ENCODE measurements at places on chromosomes 7 and 10.
A peak's percentile ranks its signal among the peaks of the same experiment; 100 is the strongest.

GRCh38 chr10:84499846-84500245 lies 171.5 kb downstream of the CCSER2 start:
- DNase-seq: no peak

DNA sequence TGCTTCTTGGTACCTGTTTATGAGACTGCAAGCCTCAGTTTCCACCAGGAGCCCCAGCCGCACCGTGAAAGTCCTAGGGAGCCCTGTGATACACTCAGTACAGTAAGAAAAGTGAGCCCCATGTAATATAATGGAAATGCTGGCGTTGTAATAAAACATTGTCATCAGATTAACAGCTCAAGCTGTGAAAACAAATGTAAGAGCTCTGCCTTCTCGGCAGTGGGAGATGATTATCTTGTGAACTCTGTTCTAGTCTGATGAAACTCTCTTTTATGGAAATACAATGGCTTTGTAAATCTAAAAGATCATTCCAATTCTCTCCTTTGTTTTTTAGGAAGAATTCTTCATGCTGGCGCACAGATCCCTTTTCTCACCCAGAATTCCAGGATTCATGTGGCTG lies 299.9 kb downstream of the ABCA13 start:
- DNase-seq: no peak

GRCh38 chr7:4205828-4206227 lies 476.3 kb upstream of the FOXK1 start:
- DNase-seq: no peak

GRCh38 chr7:149604521-149604920 lies 106.9 kb upstream of the ZNF746 start:
- no peak for DNase-seq

GRCh38 chr7:115924411-115924810 lies 106.2 kb downstream of the TFEC start:
- DNase-seq: no peak

DNA sequence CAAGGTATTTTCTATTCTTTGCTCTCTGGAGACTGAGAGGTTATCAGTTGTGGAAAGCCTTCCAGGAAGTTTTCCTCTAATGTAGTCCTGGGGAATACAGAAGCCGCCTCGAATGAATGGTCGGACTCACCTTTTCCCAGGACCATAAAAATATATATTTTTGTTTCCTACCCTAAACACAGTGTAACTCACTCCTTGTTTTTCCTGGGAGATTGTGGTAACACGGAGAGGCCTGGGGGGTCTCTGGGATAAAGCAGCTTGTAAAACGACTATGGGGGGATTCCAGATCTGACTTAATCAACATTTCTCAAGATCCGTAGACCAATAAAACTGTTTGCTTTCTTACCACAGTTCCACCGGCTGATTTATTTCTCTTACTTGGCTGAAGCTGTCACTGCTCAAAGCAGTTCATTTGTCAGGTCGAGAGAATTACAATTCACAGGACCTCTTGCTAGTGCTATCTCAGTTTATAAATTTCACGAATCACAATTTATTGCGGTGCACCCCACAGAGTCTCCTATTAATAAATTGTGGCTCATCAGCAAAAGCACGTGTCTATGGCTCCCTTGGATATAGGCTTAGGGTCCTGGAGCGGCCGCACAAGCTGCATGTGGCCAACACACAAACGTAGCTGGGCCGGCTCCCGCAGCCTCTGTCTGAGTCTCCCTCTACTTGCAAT lies 176.3 kb upstream of the BMPER start:
- DNase-seq: no peak

DNA sequence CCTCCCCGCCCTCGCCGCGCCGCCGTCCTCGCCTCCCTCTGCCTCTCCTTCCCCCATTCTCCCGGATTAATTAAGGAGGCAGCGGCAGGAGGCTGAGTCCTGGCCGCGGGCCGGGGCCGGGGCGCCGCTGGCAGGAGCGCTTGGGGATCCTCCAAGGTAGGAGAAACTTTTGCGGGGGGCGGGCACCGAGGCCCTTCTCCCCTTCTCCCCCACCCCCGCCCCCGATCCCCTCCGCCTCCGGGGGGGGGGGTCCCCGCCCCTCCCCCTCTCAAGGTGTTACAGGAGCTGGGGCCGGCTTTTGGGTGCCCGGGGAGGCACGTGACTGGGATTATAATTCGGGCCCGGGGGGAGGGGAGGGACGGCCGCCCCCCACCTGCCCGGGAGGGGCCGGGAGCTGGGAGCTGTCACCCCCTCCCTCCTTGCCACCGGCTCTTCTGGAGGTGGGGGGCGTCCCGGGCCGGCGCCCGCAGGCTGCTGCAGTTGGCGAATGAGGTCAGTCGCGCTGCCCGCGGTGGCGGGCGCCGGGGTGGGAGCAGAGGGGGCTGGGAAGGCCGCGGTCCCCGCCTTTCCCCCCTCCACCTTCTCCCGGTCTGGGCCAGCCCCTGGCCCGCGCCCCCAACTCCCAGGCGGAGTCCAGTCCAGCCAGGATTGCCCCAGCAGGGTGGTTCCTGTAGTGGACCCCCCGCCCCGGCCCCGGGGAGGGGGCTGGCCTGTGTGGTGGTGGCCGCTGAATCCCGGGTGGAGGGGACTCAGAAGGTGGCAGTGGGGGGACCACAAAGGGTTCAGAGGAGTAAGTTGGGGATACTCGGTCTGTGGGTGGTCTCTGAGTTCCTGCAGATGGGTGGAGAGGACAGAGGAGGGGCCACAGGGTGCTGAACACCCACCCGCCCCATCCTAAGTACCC lies 567 bp downstream of the GTF2IRD1 start:
- no peak for DNase-seq

- DNase-seq: no peak
Observed at GRCh38 chr7:130903358-130903974, 169.5 kb upstream of the KLF14 start.

GRCh38 chr7:146249272-146249671 lies 132.7 kb downstream of the CNTNAP2 start:
- DNase-seq: no peak

- no peak for DNase-seq
Observed at GRCh38 chr10:126732308-126732707, 61.8 kb upstream of the C10orf90 start.

GRCh38 chr7:114879554-114879953 lies 42.3 kb upstream of the MDFIC start:
- no peak for DNase-seq

- DNase-seq: no peak
Observed at GRCh38 chr7:42548816-42549611, 312.0 kb upstream of the GLI3 start.

GRCh38 chr7:83001362-83002040 lies 161.2 kb downstream of the PCLO start:
- no peak for DNase-seq

DNA sequence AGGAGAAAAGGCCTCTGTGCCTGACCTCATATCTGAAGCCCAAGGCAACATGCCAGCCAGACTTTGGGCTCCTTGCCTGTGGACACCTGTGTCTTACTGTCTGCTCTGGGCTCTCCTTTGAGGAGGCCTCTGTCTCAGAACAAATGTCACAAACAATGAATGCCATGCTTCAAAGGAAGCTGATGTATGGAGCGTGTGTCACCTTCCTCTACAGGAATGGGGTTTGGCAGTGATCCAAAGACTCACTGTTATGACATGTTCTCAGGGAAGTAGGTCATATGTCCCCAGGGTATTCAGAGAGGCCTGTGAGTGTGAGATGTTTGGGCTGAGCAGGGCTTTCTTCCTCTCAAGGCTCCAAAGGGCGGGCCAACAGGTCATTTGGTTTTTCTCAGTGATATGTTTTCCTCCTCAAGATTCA lies 38.4 kb downstream of the PTPRE start:
- DNase-seq: no peak

- no peak for DNase-seq
Observed at GRCh38 chr10:110612087-110612486, 32.0 kb upstream of the RBM20 start.

DNA sequence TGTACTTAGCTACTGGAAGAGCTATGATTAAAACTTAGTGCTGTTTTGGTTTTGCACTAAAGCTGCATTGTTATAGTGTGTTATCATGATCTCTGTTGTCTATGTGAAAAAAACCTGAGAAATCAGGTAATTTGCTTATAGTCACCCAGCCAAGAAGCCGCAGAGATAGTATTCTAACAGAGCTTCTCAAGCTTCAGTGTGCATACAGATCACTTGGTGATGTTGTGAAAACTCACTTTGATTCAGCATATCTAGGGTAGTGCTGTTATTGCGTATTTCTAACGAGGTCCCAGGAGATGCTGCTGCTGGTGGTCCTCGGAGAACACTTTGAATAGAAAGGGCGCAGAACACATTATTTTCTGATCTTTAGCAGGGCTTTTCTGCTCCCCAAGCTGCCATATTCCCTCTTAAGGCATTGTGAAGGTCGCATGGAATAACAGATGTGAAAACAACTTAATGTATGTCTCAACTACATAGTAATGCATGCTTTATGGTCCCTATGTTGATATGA lies 68.4 kb upstream of the PDCD4 start:
- no peak for DNase-seq

GRCh38 chr7:38932509-38933168 lies 23.6 kb upstream of the VPS41 start:
- DNase-seq: peak; percentile 2

DNA sequence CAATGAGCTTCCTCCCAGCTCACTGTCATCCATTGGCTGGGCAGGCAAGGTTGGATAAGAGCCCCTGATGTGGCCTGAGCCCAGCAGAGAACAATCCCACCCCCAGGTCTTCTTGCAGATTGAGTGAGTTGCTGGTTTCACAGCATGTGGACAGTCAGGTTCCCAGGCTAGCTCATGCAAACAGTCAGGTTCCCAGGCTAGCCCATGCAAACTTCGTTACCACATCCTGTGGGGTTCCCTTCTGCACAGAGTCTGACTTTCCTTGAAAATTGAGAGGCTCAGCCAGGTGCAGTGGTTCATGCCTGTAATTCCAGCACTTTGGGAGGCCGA lies 67.1 kb downstream of the TMEM130 start:
- no peak for DNase-seq

DNA sequence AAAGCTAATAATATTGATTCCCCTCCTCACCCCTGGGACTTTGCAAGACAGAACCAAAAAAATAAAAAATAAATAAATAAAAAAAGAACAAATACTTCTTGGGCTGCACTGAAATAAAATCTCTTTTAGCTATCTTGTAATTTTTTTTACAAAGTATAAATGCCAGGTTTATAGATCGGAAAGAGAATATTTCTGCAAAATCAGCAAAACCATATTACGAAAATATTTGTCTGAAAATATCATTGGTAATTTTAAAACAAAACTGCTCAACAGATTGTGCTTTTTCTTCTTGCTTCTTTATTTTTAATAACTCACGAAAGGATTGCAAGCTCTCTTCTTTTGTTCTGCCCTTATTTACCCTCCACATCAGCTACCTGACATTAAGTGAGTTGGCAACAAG lies 213.3 kb downstream of the PLXDC2 start:
- DNase-seq: no peak

- no peak for DNase-seq
Observed at GRCh38 chr7:82241356-82241755, 202.2 kb downstream of the CACNA2D1 start.

DNA sequence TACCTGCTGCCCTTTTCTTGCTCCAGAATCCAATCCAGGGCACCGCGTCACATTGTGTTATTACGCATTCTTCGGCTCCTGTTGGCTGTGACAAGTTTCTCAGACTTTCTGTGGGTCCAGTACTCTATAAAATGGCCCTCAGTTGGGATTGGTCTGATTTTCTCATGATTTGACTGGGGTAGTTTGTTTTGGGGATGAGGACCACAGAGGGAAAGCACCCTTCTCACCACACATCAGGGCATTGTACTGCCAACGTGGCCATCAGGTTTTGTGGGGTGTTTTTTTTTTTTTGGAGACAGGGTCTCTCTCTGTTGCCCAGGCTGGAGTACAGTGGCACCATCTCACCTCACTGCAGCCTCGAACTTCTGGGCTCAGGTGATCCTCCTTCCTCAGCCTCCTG lies 17.0 kb upstream of the ORAI2 start:
- DNase-seq: no peak

- no peak for DNase-seq
Observed at GRCh38 chr7:33669251-33669670, 236.1 kb upstream of the BMPER start.

- no peak for DNase-seq
Observed at GRCh38 chr7:155702616-155703015, 58.2 kb downstream of the RBM33 start.

GRCh38 chr7:85095366-85095765 lies 91.5 kb downstream of the SEMA3D start:
- no peak for DNase-seq

- no peak for DNase-seq
Observed at GRCh38 chr10:127354255-127354654, 157.9 kb upstream of the INSYN2A start.

- no peak for DNase-seq
Observed at GRCh38 chr7:49623943-49624342, 149.5 kb upstream of the VWC2 start.

- DNase-seq: no peak
Observed at GRCh38 chr10:114674346-114674745, 16.3 kb upstream of the ABLIM1 start.

- DNase-seq: no peak
Observed at GRCh38 chr10:131274883-131275282, 36.6 kb downstream of the TCERG1L start.

DNA sequence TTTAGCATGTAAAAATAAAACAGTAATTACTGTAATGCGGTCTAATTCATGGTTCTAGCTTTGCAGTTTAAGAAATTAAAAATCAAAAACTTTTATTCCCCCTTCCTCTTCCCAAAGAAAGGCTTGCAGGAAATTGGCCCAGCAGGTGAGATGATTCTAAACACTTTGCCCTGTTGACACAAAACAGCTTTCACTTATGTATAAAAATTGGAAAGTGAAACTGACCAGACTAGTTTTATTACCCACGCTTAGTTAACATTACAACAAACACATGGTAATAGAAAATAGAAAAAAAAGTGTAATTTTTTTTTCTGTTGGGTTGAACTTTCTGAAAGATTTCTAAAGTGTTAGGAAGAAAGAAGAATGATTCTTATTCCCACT lies 1.2 kb upstream of the CCDC6 start:
- DNase-seq: no peak

GRCh38 chr7:77262316-77262715 lies 62.7 kb upstream of the FGL2 start:
- DNase-seq: no peak

GRCh38 chr7:121398246-121398645 lies 2.1 kb upstream of the FAM3C start:
- DNase-seq: no peak

GRCh38 chr10:123513870-123514269 lies 152.3 kb upstream of the GPR26 start:
- DNase-seq: no peak

GRCh38 chr10:114353383-114353782 lies 50.9 kb downstream of the AFAP1L2 start:
- DNase-seq: no peak

- no peak for DNase-seq
Observed at GRCh38 chr7:1234881-1235500, 2.3 kb downstream of the UNCX start.

GRCh38 chr7:157620616-157621015 lies 283.8 kb downstream of the DNAJB6 start:
- DNase-seq: no peak

Measured in activated CD8-positive, alpha-beta memory T cell treated with anti-CD3 and anti-CD28 coated beads for 48 hours (primary cell).